ENCODE measurements at places on chromosomes 11 and 22.

GRCh38 chr11:91686700-91687099, 537.9 kb upstream of the FAT3 start:
- no peak for DNase-seq

DNA sequence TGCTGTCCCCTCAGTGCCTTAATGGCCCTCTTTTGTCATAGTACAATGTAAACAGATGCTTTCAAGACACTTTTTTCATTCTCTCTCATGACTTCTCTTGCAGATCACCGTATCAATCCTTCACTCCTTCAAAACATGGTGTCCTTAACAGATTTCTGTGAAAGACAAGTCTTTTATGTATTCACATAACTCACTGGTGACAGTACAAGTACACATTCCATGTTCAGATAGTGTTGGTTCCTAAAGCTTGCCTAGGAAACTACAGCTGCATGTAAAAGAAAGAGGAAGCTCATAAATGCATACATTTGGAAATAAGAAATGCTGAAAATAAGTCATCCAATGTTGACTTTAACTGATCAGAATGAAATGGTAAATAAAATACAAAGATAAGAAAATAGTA, 5.0 kb upstream of the OR52E6 start:
- no peak for DNase-seq

- no peak for DNase-seq
Measured at GRCh38 chr11:86507249-86507845, 132.7 kb downstream of the CCDC81 start.

- DNase-seq, result no peak
Measured at GRCh38 chr11:47918370-47918690, 62.0 kb upstream of the PTPRJ start.

- DNase-seq, result no peak
Measured at GRCh38 chr22:30249049-30250038, 2.8 kb upstream of the LIF start.

- DNase-seq, result no peak
Measured at GRCh38 chr11:71542382-71542781, 4.6 kb downstream of the KRTAP5-8 start.

DNA sequence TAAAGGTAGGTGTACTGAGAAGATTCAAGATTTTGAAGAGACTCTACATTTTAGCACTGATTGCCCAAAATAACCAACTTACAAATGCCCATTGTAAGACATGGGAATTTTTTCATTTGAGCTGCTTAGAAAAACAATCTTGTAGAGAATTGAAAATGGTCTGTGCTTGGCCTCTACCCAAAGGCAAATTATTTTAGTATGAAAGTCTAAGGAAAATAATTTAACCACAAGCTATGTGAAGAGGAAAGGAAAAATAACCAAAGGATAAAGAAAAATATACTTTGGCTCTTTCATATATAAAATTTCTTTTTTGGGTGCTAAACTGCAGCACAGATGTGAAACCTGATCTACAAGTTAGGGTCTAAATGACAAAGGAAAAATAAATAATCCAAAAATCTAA, 54.9 kb downstream of the ME3 start:
- no peak for DNase-seq

DNA sequence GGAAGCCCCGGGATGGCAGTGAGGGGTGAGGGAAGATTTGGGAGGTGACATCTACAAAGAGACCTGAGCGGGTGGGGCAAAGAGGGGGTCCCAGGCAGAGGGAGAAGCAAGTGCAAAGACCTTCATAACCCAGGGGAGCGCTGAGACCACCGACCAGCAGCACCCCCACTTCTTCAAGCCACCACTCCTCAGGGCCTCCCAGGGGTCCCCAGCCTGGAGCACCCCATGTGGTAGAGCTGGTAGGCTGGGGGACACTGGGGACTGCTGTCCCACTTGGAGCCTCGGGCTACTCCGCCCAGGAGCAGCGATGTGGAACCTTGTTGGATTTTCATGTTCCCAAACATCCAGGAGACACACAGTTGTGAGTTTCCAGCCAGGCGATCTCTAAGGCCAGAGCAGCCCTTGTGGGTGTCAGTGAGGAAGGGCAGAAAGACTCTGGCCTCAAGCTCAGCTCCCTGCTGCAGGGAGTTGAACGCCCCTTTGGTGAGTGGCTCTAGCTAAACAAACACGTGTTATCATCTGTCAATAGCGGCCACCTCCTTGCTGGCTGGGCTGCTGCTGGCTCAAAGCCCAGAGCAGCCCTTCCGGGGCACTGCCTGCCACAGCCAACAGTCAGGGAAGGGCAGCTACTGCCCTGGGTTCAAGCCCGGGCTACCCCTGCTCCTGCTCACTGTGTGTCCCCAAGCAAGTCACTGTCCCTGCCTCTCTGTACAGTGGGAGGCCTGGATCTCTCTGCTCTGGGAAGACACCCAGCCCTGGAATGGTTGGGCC, 25.7 kb upstream of the CHKA start:
- no peak for DNase-seq

GRCh38 chr22:37337204-37337943, 55.1 kb downstream of the CYTH4 start:
- no peak for DNase-seq

GRCh38 chr11:75476739-75477613, 44.0 kb upstream of the KLHL35 start:
- no peak for DNase-seq

DNA sequence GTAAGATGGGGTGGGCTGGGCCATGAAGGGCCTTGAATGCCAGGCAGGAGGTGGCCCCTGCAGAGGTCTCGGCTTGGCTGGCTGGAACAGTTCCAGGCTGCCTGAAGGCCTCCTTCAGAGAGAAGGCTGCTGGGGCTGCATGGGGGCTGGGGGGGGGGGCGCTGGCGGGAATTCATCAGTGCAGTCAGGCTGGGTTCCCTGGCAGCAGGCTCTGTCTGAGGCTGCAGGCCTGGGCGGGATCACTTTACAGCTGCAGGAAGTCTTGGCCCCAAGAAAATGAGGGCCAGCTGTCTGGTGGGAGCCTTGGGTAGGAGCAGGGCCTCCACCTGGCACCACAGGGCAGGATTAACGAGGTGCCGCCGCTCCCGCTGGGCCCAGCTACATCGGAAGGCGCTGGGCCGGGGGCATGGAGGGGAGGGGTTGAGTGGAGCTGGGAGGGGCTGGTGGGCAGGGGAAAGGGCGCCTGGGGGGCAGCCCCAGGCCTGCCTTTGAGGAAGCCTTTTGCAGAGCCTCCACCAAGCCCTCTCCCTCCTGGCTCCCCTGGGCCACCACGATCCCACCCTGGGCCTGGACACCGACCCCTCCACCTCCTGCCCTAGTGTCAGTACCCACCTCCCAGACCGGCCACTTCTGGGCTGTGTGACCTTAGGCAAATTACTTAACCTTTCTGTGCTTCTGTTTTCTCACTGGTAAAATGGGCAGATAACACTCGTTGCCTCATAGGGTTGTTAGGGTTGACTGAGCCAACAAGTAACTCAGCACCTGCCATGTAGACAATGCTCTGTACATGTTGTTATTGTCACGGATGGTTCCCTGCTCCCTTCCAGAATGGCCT, 31.0 kb upstream of the HMOX1 start:
- DNase-seq, result no peak

GRCh38 chr22:36976606-36977005, 42.6 kb downstream of the TST start:
- no peak for DNase-seq

DNA sequence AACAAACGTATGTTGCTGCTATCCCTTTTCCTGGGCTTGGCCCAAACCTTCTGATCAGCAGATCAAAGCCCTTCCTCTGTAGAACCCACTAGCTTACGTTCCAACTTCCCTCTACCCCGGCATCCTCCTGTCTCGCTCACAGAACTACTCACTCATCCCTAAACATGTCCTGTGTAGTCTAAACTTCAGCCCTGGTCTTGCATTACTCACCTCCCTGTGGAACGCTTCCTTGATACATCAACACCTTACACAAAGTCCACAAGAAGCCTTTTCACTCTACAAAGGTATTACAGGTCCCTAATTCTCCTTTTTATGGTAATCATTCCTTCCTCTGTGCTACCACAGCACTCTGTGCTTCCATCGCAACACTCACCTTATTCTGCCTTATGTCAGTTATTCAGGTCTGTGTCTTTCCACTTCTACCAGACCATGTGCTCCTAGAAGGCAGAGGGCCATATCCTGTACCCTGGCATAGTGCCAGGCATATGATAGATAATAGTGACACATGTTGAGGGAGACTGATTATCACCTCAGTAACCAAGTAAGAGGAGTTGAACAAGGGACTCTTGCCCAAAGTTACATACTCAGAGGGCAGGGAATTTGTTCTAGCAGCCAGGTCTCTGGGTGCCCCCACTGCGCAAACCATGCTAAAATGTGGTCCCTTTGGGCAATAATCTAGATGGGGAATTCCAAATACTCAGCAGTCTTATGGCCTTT, 41.6 kb downstream of the USP35 start:
- DNase-seq, result peak; percentile 13

DNA sequence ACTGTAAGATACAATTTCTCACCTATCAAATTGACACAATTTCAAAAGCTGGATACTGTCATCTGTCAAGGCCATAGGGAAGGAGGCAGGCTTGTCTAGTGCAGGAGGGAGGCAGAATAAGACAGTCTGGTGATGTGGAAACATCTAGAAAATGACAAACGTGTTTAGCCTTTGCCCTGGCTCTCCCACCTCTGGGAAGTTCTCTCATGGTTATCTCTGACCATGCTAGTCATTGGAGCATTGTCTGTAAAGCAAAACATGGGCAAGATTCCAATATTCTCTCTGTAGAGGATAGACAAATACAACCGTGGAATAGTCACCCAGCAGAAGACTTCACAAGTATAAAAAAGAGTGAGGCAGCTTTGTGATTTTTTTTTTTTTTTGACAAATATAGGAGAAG, 9.1 kb upstream of the SERHL2 start:
- no peak for DNase-seq

- no peak for DNase-seq
Measured at GRCh38 chr11:66849501-66850234, 6.4 kb downstream of the RCE1 start.

All from CD14-positive monocyte (primary cell).